ENCODE measurements at places on chromosomes 4 and X.

DNA sequence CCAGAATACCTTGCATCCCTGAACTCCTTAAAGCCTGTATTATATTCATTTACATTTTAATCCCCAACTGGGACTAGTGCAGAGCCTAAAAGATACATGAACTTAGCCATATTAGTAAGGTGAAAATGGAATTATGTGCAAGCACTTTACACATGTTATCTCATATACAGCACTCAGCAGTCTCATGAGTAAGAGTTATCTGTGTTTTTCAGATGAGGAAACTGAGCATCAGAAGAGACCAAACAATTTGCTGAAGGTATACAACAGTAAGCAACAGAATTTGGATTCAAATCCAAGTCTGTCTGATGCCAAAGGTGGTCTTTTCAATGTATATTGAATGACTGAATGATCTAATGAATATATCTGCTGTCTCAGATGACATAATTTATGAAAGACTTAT is 12.3 kb downstream of the ATP7A start:
- no peak for DNase-seq

DNA sequence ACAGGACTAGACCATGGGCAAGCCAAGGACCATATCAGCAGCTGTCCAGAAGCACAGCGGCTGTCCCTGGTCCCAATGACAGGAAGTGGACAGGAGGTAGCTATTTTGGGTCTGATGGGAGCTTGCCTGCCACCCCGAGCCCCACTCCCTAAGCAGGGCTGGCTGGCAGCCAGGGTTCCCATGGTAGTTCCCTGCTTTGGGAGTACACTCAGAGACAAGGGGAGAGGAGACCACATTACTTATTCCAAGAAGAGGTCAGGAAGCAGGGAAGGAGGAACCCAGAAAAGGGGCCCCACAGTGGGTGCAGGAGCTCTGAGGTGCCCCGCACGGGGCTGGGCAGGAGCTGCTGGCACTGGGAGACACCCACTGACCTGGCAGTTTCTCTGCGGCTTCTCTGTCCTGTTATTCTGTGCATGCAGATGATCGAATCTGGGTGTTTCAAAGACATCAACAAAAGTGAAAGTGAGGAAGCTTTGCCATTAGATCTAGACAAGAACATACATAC is 36.3 kb downstream of the HTT-AS start:
- peak; percentile 51 for DNase-seq

DNA sequence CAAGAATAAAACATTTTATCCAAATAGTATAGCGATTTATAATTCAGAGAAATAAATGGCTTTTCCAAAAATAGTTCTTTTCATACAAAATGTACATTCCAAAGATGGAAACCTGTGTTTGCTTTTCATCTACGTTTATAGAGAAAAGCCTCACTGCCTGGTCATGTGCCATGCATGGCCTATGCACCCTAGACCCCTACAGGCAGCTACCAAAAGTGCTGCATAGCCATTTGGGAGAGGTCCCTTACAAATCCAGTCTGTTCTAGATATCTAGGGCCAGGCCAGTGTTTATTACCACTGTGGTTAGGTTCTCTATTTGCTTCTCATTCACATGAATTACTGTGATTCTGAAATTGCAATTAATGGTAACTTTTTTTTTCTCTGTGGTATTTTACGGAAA is 17.2 kb downstream of the HMGB2 start:
- DNase-seq = no peak

- no peak for DNase-seq
These were observed 1.9 kb upstream of the CITED1 start for GRCh38 chrX:72307646-72308051.

DNA sequence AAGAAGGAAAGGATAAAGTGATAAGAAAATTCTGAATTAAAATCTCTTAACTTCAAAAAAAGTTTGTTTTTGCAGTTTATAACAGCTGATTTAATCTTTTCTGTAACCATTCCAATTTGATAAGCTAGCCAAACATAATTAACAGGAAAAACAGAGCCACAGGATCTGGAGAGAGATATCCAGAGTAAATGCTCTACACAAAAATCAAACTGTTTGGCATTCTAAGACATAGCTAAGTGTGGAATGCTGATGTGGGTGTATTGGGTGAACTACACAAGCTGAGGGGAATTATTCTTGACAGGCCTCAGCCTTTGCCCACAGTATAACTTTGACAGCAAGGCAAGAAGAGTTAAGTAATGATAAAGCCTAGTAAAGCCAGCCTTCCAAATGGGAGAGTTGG is 184.8 kb downstream of the GABRG1 start:
- no peak for DNase-seq

DNA sequence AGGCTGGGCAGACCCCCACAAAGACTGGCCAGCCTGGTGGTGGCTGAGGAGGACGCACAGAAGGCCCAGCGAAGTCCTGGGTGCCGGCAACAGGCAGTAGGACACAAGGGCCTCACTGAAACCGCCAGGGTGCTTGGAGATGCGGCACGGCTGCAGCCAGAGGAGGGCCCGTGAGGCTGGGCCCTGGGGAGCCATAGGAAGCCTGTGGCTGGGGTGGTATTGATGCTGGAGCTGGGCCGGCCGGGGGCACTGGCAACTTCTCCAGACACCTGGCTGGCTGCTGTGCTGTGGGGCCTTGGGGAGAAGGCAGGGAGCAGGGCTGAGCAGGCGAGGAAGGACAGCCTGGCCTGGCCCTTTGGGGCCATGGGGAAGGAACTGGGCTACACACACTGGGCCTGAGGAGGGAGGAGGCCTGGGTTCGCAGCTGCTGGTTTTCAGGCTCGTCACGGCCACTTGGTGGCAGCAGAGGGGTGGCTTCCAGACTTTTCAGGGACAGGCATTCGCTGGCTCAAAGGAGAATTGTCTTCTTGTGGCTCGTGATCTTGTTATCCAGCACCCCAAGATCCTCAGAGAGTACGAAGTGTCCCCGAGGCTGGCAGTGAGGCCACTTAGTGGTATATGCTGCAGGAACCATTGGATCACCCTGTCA is 37.2 kb downstream of the ATP2B3 start:
- DNase-seq = peak; percentile 70

GRCh38 chrX:118595501-118596042 is 100.0 kb downstream of the DOCK11 start:
- DNase-seq = no peak

GRCh38 chrX:23292354-23292987 is 42.2 kb upstream of the PTCHD1 start:
- DNase-seq = no peak

DNA sequence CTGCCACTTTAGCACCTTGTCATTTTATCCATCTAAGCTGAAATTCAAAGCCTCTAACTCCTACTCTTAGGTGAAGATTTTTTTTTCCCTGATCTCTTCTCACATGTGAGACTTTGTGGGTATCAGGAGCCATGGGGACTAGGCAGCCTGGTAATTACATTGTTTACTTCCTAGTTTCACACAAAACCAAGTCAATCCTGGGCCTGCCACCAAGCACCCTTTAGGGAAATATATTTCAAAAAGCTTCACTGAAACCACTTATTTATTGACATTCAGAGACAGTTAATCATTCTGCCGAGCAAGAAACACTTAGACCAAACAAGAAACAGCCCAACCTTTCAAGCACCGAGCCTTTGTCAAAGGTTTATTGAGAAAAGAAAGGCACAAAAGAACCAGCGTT is 200.0 kb downstream of the RELL1 start:
- no peak for DNase-seq

GRCh38 chrX:11665168-11666111 is at the start of gene ARHGAP6:
Gene ARHGAP6 (minus strand): TSS chrX:11665920. CDS start chrX:11664828, 1,092 bp downstream.
- peak; percentile 15 for DNase-seq

GRCh38 chr4:83170952-83171399 is 56.4 kb upstream of the PLAC8 start:
- no peak for DNase-seq

DNA sequence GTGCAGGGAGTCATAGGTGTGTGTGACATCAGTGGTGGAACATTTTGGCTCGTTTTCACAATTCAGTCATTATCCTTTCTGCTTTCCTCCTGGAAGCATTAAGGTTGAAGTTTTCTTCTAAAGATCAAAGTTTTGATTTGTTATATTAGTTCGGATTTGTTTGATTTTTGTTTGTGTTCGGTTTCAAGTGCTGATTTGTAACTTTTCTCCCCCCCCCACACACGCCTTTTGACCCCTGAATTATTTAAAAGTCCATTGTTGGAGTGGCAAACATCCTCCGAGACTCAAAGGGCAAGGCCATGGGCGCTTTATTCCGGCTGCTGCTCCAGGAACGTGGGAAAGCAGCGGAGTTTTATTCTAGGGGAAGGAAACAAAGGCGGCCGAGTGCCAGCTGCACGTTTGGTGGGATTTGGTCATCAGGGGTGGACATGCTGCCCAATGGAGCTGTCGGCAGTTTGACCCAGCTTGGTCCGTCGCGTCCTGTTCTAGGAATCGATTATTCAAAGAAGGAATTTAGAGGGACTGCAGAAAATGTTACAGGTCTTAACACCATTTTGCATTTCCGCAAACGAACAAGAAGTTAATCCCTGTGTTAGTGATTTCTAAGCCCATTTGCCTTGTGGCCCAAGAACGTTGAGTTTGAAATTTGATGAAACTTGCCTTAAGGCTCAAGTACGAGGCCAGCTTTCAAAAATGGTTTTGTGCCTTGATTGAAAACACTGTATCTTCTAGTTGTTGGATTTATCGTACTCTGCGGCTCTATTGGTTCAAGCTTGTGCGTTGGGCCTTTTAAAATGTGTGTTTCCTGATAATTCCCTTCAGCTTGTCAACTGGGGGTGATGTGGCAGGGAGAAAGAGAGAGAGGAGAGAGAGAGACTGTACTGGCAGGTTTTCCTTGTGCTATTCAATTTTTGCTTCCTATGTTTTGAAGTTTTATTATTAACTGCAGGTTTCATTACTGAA is 565 bp upstream of the ZNF41 start:
- DNase-seq = no peak

DNA sequence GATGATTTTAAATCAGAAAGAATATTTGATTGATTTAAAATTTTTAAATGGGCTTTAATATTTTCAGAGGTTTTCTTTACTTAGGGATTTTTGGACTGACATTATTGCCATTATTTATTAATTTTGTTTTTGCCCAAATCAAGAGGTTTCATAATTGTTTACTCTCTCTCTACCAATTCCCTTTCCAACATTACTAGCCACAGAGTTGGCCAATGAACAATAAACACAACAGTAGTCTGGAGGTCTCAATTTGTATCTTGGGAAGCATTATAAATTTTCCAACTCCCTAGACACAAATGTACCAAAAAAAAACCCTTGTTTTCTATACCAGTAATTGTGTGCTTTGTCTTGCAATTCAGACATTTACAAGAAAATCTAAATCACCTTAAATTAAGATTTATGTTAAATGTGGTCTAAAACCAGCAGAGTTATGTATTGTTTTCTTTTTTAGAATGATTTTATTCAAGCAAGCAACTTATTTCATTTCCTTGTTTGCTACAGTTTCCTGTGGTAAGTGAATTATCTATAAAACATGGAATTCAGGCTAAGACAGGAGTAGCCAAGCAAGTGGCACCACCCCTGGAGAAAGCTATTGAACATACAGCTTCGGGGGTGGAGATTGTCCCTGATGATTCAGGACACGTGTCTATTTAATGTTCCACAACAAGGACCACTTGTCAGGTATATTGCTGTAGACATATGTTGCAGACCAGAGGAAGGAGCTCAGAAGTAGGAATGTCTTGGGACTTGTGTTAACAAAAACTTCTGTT is 622 bp downstream of the KLKB1 start:
- no peak for DNase-seq

DNA sequence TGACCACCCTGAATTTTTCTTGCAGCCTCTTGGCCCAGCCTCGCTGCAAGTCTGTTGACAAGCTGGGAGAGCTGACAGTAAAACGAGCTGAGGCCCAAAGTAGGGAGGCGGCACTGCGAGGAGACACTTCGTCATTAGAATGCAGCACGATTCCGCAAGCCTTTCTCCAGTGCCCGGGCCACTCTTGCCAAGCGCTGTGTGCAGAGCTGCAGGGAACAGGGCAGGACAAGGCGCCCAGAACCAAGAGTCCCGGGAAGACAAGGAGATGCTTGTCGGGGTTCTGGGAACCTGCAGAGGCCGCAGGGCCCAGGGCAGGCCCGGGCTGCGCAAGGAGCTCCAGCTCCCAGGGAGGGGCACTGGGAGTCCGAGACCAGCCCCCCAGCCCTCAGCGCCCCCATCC is 187.1 kb downstream of the BCOR start:
- no peak for DNase-seq

GRCh38 chrX:147174591-147174990 is 360.0 kb upstream of the CXorf51A start:
- no peak for DNase-seq

DNA sequence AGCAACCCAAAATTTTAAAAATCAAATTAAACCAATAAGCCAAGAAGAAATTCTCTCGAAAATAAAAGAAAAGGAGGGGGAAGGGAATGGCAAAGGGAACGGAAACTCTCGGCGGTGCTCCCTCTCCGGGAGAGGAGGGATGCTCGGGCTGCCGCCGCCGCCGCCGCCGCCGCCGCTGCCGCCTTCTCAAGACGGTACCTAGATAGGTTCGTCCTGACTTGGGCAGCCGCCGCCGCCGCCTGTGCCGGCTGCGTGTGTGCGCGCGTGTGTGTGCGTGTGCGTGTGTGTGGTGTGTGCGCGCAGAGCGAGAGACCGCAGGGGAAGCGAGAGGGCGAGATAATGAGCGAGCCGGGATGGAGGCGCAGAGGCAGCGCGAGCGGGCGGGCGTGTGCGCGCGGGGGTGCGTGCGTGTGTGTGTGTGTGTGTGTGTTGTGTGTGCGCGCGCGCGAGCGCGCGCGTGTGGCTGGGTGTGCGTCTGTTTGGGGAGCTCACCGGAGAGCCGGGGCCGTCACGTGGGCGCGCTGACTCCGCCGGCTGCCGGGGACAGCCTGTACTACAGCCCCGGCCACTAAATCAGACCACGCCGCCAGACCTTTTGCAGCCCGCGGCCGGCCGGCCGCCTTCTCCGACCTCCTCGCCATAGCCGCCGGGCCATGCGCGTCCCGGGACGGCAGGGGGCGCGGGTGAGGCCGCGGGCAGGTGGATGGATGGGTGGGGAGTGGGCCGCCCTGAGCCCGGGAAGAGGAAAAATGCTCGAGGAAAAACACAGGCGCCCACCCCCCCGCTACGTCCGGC is 111.6 kb downstream of the DHX15 start:
- peak; percentile 70 for DNase-seq

- DNase-seq = no peak
These were observed 65.7 kb upstream of the PAGE1 start for GRCh38 chrX:49761481-49761880.

DNA sequence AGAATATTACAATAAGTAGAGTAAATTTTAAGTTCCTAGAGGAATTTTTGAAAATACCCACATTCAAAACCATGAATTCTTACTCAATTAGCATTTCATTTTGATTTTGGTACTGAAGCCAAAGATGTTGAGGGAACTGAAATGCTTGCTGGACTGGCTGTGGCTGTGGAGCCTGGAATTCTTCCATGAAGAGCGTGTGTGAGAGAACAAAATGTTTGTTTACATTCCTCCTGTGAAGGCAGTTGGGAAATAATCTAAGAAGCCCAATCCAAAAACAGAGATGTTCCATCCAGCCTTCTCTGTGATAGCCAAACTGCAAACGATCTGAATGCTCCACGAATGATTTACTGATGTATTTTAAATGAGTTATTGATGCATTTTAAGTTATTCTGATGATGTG is 3.8 kb upstream of the ADH1B start:
- no peak for DNase-seq
